NCI-H187 (cell line): ENCODE measurements at places on chromosomes 5 and 9.
A peak's percentile ranks its signal among the peaks of the same experiment; 100 is the strongest.

DNA sequence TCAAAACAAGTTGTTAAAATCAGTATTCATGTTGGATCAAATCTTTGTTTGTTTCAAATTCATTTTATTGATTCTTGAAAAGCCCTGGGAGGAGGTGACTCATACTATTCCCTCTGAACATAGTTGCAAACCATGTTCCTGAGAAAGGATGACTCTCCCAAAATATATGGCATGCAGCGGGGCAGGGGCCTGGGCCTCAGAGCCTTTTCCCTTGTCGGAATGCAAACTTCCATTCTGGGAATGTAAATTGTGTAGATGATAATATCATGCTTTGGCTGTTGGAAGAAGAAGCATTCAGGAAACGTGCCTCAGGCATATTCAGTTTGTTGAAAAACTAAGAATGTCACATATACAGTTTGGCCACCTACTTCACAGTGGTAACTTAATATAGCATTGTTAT is 242.0 kb downstream of the AUH start:
- DNase-seq = no peak

DNA sequence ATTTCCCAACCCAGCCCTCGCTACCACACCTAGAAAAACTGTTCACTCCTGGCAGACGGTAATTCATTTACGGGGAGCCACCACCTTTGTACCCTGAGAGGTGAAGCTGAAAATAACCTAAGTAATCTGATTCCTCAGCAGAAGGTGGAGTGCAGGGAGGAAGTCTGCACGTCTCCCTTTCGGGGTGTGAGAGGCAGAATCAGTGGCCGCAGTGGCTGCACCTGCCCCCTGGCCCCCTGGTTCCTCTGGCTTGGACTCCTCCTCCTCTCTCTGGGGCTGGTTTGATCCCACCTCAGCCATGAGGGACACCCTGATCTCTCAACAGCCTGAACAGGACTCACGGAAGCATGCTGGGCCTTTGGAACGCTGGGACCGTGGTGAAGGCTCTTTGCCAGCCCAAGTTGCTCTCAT is 10.5 kb downstream of the TMEM174 start:
- peak; percentile 53 for DNase-seq

- DNase-seq = no peak
Observed at GRCh38 chr5:93899026-93899600, 157.7 kb upstream of the POU5F2 start.

DNA sequence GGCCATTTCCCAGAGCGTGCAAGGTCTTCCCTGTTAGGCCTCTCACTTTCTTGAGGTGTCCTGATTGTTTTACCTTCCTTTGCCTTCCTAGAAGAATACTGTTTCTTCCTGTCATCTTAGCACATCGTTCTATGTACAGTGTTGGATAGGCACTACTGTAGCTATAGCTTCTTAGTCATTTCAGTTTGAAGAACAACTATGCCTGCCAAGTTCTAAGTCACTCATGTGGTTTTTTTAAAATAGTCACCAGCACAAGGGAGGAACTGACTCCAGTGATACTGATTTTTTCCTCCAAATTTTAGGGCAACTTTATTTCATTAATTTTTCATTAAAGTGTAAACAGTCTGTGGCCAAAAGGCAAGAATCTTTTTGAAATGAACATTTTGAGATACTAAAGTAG is 122.4 kb upstream of the NR5A1 start:
- no peak for DNase-seq

DNA sequence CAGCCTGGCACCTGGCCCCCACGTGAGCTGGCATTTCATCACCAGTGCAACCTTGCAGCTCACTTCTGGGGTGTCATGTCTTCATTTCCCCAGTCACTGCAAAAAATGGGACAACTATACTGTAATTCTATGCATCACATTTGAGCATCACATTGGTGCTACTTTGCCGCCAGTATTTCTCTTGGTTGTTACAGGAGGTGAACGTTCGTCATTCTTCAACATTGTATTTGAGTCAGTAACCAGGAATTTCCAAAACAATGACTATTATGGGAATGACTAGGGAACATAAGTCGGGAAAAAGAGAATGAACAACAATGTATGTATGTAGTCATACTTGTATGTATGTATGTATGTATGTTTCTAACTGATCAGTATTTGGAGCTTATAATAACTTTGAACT is 1278.0 kb downstream of the EFNA5 start:
- no peak for DNase-seq

DNA sequence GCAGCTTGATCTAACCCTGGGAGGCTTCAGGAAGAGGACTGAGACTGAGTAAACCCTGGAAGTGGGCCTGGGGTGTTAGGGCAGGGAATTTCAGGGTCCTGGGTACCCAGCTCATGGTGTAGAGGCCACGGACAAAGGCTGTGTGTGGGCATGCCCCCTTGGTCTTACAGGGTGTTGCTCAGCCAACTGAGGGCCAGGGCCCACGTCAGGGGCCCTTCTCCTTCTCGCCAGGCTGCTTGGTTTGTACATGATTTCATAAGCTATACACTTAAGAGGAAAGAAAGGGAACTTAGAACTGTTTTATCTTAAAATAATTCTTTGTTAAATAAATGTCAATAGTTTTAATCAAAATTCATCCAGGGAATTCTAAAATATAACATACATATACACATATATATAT is 95.4 kb downstream of the TLE4 start:
- DNase-seq = no peak

GRCh38 chr9:134494905-134495304 is 146.7 kb upstream of the COL5A1 start:
- no peak for DNase-seq

- no peak for DNase-seq
Observed at GRCh38 chr9:135746565-135746964, 44.6 kb downstream of the KCNT1 start.

- DNase-seq = no peak
Observed at GRCh38 chr5:62017092-62017491, 288.9 kb upstream of the KIF2A start.

GRCh38 chr5:43425983-43426382 is 13.8 kb upstream of the CCL28 start:
- DNase-seq = no peak

- DNase-seq = no peak
Observed at GRCh38 chr9:29282121-29282520, 1708.8 kb upstream of the C9orf72 start.

DNA sequence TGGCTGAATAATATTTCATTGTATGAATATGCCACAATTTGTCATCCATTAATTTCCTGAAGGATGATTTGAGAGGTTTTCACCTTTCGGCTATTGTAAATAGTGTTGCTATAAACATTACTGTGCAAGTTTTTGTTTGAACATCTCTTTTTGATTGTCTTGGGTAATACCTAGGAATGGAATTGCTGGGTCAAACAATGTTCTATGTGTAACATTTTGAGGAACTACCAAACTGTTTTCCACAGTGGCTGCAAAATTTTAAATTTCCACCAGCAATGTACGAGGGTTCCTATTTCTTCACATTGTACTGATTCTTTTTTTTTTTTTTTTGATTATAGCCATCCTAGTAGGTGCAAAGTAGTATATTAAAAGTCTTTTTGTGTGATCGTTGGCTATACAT is 63.8 kb upstream of the ANKH start:
- no peak for DNase-seq

GRCh38 chr5:131649161-131649560 is 14.1 kb upstream of the RAPGEF6 start:
- DNase-seq = no peak

GRCh38 chr9:72361217-72361616 is 3.8 kb downstream of the ZFAND5 start:
- no peak for DNase-seq
